ENCODE measurements at places on chromosomes 2 and 18.

DNA sequence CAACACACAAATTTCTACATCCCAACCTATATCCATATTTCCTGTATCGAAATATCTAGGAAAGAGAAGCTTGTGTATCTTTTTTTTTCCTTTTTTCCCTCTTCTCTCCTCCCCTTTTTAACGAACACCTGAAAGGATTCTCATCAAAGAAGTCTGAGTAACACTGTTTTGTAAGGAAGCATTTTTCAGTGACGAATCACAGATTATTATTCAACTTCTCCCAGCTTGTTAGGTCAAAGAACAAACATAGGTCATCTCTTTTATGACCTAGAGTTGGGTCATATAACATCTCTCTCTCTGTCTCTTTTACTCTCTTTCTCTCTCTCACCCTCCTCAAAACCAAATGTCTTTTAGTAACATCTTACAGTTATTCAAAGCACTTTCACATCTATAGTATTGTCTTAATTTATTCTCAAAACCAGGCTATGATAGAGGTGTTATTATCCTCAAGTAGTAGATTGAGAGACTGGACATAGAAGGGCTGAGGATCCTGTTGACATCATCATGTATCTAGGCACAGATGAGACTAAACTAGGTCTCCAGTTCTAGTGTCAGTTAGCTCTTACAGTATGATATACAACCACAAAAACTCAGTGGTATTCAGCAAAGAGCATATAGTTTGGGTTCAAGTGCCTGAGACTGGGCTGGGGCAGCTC lies 80.1 kb upstream of the SPOPL start:
- DNase-seq, result no peak

DNA sequence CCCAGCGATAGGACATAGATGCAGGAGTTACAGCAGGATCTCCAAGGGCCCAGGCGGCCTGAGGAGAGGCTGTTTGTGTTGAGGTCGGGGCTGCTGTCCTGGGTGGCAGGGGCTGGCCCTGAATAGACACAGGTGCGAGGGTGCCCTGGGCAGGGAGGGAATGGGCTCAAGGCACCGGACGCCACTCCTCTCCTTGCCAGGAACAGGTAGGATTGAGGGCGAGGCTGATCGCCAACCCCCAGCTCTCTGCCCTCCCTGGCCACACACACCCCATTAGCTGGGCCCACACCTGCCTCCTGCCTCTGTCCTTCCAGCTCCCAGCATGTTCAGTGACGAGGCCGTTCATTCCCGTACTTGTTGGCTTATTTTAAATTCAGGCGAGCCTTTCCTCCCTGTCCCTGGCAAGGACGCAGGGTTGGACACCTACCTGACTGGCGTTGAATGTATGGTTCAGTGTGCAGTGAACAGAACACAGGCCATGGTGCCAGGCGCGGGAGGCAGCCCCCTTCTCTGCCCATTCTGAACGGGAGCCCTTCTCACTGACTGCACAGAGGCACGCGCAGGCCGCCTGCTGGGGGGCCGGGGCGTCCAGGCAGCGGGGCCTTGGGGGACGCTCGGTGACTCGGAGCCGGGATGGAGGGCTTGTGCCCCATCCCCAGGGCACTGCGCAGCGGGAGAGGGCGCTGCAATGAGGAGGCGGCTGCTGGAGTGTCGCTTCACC lies 41.3 kb upstream of the SNED1 start:
- no peak for DNase-seq

GRCh38 chr18:78542204-78542603 lies 437.4 kb upstream of the SALL3 start:
- DNase-seq, result no peak

DNA sequence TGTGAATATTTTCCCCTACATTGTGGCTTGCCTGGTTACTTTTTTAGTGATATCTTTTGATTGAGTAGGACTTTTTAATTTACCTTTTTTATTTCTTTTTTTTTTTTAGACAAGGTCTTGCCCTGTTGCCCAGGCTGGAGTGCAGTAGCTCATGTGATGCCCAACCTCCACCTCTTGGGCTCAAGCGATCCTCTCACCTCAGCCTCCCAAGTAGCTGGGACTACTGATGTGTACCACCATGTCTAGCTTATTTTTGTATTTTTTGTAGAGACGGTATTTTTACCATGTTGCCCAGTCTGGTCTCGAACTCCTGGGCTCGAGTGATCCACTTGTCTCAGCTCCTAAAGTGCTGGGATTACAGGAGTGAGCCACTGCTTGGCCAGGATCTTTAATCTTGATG lies 25.3 kb downstream of the EML4 start:
- DNase-seq, result no peak

- DNase-seq, result no peak
Observed at GRCh38 chr2:11564816-11565567, 31.1 kb downstream of the GREB1 start.

- no peak for DNase-seq
Observed at GRCh38 chr2:7467782-7468447, 550.7 kb downstream of the RNF144A start.

DNA sequence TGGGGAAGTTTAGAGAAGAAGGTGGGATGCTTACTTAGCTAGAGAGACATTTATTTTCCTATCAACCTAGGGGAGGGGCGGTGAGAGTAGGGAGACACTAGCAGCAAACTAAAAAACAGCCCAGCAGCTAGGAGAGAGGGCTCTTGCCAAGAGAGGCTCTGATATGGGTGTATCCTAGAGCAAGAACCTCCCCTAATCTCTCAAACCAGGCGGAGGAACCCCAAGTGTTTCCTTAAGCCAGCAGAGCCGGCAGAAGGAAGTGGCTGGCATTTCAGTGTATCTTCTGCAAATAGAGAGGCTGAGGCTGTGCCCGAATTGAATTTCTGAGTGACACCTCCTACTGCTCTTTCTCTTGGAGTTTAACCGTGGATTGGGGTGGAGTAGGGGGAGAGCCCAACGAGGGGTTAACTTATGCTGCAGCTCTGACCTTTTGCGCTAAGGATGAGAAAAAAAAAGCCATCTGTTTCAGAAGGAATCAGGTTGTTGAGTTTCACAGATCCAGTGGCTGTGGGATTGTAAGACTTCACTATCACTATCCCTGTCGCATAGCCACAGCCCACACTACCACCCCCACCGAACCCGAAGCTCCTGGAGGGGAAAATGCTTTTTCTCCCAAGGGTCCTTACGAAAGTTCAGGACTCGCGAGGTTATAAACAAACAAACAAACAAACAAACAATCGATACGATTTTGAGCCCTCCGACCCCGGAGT lies 1.4 kb downstream of the ST8SIA5 start:
- no peak for DNase-seq
